ENCODE measurements at places on chromosomes 7 and 10. TPM values are rescaled to one million over a fixed set of nuclear protein-coding genes. Genes with fewer than 3 reads are reported as not detected.

DNA sequence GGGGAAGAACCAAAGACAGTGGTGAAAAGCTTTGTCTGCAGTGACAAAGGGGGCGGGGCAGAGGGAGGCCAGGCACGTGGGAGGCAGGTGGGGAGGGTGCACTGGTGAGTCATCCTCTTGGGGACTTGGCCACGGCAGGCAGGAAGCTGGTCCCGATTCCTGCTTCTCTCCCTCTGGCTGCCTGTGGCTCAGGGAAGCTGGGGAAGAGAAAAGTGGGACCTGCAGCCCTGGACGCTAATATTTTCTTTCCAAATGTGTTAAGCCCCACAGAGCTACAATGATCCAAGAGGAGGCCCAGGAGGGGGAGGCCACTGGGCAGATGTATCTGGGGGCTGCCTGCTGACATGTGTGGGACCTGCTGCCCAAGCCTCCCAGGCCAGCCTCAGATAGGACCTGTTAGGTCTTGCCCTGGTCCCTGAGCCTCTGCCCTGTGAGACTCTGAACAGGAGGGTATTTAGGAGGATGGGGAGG is 231.8 kb downstream of the KCNMA1 start:
- no peak for DNase-seq

DNA sequence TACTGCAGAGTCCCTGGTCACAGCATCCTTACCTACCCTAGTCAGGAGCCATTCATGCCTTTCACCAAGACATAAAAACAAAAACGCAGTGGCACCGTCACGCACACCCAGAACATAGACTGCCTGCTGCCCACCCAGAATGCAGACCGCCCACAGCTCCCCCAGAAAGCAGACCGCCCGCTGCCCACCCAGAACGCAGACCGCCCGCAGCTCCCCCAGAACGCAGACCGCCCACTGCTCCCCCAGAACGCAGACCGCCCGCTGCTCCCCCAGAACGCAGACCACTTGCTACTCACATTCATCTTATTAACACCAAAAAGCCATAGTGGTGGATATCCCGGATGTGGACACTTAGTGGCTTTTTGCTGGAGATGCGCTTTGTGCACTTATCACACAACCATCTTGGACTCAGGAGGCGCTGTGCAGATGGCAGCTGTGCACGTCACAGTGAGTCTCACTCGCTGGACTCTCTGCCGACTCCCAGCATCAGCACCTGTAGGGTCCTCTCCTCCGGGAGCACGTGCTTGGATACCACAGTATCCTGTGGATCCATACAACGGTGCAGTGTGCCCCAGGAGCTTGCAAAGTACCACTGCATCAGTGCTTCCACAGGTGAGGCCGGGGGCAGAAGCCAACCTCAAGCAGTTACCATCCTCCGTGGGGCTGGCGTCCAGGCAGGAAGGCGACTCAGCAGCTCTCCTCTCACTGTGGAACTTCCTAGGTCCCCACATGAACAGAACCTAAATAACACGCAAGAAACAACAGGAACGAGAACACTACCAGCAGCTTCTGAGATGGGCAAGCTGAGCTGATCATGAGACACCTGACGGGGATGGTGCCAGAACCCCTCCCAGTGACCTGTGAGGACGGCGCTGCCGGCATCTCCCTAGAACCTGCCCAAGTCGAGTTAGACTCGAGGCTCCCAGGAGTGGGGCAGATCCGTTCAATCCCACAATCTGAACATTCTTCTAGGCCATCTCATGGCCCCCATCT is 161.0 kb downstream of the DIP2C start:
- no peak for DNase-seq

GRCh38 chr10:71381611-71382010 is 15.1 kb upstream of the CDH23 start:
- DNase-seq, result no peak

GRCh38 chr10:35331894-35332640 is 4.2 kb upstream of the CCNY start:
- no peak for DNase-seq

GRCh38 chr10:124676416-124677062 is 67.6 kb downstream of the FAM53B start:
- DNase-seq, result no peak

FKBP6 gene
- not detected for total RNA-seq

Data from activated CD4-positive, alpha-beta memory T cell treated with anti-CD3 and anti-CD28 coated beads, Interleukin-2, amount 10 ng/mL, durations not matched to agents 7 days and 5 days (primary cell).